ENCODE measurements at places on chromosomes 1 and 21.

DNA sequence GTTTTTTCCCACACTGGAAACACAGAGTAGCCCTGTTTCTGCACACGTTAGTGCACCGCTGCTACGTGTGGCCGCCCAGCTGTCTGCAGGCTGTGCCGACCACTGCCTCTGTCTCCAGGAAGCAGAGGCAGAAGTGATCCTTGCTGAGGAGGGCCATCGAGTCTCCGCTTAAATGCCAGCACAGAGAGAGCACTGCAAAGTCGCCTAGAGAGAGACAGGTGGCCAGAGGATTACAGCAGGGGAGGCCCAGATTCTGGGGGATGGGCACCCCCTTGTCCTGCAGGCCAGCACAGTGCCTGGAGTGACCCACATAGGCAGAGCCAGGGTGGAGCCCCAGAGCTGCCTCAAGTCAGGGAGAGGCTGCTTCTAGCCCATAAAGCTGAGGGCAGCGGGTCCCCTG is 6.1 kb downstream of the TPRG1L start:
- no peak for DNase-seq

GRCh38 chr1:30399026-30399425 is 324.4 kb downstream of the MATN1 start:
- no peak for DNase-seq

DNA sequence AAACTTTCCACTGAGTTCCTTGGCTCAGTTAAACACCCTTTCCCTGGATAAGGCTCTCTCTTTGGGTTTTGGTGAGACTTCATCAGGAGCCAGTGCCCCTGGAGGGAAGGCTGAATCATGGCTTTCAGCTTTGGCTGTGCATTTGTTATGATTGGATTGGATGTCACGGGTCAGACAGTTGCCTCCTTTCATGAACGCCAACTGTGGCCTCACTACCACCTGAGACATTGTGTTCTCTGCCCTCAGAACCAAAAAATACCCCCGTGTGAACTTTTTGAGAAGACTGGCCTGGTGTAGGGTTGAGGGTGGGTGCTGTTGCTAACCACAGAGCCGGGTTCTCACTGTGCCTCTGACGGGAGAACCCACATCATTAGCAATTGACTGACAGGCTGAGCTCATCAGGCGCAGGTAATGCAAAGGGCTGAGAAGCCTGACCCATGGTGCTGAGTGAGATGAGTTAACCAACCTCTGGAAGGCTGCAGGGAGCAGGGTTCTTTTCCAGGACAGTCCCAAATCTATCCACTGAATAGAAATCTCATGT is 65.6 kb downstream of the HHAT start:
- DNase-seq, result no peak

DNA sequence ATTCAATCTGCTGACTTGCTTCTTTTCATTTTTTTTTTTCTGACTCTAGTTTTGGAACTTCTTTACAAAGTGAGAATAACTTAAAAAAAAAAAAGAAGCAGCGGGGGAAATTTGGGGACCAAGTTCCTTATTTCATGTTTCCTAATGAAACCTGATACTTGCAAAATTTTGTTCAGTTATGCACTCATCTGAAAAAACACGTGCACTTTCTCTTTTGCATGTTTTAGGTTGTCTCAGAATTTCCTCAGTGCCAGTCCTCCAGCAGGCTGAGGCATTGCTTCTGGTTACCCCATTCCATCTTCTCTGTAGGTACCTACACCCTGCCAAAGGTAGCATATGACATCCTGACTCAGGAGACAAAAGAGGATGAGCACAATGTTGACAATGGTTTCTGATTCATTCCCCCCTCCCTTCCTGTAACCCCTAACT is 299.7 kb downstream of the GRIK1 start:
- DNase-seq, result no peak

DNA sequence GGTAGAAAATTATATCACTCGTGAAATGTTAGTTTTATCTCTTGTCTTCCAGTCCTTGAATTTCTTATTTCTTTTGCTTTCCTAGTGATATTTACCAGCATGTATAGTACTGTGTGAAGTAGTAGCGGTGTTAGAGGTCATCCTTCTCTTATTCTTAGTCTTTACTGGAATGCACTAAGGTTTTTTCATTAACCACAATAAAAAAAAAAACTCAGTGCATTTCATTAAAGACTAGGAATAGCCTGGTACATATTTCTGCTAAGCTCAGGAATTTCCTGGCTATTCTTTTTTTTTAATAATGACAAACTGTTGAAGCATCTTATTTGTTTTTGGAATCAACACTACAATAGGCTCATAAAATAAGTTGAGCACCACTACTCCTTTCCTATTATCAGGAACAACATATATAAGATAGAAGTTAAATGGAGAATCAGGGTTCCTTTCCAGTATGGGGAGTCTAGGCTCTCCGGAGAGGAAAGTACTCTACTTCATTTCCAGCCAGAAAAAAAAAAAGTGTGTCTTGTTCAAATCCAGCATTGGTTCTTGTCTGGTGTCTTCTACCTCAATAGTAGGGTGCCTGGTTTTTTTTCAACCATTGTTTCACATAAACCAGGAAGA is 60.0 kb downstream of the TNFSF18 start:
- no peak for DNase-seq

DNA sequence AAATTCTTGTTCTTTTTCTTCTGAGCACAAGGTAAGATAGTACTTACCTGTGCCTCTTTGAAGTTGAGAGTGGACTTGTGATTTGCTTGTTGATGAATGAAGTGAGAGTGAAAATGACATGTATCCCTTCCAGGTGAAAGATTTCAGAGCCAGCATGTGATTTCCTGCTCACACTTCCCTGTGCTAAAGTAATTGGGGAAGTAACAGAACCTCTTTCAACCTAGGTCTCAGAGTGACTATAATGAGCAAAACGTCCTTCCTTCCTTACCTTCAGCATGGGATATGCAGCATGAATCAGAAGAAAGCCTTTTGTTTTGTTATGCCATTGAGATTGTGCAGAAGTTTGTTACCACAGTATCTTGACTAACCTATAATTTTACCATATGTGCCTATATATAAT is 24.6 kb downstream of the RAVER2 start:
- DNase-seq, result no peak

- DNase-seq, result no peak
These were observed 3.0 kb downstream of the COL6A2 start for GRCh38 chr21:46100906-46101305.

GRCh38 chr1:219031809-219032208 is 141.9 kb upstream of the LYPLAL1 start:
- no peak for DNase-seq

DNA sequence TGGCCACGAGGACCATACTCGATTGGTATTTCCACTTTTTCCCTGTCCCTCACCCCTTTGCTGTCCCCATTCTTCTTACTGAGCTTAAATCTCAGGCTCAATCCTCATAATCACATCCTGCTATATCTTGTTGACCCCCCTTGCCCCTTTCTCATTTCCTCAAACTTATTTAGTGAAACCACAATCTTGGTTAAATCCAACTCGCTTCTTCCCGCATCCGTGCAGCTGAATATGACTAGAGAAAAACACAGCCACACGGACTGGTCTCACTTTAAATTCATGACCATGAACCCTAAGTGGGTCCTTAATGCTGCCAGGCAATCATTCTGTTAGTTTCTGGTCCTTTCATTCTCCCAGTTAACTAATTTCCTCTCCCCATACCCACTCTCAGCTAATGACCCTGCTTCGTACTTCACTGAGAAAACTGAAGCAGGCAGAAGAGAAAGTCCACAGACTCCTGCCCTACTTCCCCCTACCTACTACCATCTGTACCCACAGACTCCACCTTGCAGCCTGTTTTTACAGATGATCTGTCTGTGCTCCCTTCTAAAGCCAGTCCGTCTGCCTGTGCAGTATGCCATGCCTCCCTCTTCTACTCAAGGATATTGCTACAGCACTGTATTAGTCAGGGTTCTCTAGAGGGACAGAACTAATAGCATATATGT is 96.8 kb upstream of the LMO4 start:
- DNase-seq, result no peak

GRCh38 chr1:228066416-228066815 is 16.1 kb upstream of the ARF1 start:
- DNase-seq, result no peak

- DNase-seq, result peak; percentile 77
These were observed 46.8 kb upstream of the A3GALT2 start for GRCh38 chr1:33367485-33368405.

DNA sequence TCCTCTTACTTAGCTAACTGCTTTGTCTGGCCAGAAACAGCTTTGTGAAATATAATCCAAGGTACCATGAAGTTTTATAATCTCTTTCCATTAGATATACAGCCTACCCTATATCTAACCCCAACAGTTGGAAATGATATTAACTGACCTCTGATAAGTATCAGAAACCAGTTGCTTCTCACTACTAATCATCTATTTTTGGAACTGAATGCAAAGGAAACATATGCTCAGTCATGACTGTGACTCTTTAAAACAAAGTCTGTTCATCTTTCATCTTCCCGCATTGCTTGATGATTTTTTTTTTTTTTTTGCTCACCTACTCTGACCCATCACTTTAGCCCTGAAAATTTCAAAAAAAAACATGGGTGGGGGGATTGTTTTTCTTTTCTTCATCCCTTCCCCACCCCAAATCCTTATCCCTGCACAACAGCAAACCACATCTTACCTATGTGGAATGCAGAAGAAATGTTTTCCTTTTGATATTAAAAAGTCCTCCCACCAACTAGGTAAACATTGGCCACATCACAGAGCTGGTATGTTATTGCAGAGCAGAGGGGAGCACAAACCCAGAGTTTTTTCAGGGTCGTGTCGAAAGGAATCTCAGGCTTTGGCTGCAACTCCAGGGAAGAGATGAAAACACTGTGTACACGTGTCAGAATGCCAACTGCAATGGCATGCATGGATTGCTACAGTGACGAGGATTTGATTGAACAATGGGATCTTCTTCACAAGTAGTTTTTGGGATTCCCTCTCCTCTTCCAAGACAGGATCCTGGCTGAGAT is 137.3 kb downstream of the SLC30A10 start:
- no peak for DNase-seq

DNA sequence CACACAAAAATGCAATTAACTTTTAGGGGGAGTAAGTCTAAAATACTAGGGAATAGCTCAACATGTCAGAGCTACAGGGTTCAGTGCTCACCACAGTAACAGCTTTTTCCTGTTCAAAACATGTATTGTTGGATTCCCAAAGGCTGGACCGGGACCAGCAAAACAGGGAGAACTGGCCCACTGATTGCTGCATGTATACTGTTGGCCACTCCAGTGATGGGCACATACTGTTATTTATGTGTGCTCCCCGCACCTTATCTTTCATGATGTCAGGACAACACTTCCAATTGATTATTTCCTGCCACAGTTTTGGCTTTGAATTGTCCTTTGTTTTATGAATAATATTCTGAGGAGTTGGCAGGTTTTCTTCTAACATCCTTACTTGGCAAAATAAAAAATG is 50.7 kb downstream of the HMGB4 start:
- DNase-seq, result no peak

DNA sequence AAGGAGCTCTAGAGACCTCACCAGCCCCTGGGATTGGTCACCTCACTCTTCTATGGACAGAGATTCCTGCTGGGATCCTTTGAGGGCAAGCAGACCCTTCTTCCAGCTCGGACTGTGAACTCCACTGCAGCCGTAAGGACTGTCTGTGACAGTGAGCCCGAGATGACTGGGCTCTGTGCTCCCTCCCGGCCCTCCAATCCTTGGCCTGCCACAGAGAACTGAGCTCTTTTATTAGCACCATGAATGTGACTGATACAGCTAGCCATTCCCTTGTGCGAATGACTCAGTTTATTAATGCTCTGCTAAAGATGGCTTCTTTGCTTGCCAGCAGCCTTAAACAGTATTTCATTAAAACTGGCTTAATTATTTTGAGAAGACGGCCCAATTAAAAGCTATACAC is 194.6 kb upstream of the LMO4 start:
- no peak for DNase-seq

DNA sequence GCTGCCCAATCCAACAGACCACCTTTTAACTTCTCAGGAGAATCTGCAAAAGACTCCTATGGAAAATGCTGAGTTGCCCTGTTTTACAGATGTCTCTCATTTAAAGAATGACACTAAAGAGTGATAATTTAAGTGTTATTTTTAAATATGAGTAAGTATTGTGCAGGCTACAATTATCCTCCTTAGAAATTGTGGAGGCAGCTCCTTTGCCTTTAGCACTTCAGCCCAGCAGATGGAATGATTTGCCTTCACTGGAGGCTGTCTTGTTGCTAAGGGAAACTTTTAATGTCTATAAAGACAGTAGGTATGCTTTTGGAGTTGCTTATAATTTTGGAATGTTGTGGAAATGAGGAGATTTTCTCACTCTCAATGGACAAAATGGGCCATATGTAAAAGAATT is 1345.5 kb downstream of the NCAM2 start:
- no peak for DNase-seq

DNA sequence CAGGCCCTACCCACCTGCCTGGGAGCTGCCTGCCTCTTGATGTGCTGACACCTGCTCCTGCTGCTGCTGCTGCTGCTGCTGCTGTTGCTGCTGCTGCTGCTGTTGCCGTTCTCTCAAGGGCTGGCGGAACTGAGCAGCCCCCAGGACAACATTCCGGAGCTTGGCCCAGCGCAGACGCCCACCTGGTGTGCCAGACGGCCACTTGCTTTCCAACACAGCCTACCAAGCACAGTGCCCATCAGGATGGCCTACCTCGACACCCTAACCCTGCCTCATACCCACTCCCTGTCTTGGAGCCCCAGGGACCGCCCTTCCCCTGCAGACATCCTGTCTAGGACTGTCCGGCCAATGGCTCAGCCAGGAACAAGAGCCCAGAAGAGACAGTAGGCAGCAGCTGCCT is 11.8 kb downstream of the DENND4B start:
- DNase-seq, result no peak

DNA sequence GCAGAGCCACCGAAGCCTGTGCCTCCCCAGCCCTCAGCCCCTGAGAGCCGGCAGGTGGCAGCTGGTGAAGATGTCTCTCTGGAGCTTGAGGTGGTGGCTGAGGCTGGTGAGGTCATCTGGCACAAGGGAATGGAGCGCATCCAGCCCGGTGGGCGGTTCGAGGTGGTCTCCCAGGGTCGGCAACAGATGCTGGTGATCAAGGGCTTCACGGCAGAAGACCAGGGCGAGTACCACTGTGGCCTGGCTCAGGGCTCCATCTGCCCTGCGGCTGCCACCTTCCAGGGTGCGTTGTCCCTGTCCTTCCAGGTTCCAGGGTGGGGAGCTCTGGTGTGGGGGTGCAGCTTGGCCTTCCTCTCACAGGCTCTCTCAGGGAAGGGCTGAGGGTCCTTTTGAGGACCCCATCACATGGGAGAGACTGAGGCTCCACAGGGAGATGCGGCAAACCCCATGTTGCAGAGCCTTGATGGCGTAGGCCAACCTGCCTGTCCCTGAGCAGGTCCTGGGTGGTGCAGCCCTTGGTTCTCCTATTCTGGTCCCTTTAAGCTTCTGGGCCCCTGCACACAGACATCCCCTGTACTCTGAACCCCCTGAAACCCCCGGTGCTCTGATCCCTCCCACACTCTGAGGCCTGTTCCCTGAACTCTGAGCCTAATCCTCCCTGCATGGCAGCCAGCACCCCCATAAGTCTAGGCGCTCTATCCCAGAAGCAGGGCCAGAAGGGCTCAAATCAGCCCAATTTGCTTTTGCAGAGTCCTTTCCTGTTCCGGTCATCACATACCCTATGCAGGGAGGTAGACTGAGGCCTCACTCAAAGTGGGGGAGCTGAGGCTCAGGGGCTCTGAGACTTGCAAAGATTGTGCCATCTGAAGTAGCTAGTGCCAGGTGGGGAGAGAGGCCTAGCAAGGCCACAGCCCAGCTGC is 88.5 kb downstream of the TRIM11 start:
- DNase-seq, result no peak

All from left colon (tissue), 2 donors.